ENCODE measurements at places on chromosomes 12 and 14.
A peak's percentile ranks its signal among the peaks of the same experiment; 100 is the strongest.

DNA sequence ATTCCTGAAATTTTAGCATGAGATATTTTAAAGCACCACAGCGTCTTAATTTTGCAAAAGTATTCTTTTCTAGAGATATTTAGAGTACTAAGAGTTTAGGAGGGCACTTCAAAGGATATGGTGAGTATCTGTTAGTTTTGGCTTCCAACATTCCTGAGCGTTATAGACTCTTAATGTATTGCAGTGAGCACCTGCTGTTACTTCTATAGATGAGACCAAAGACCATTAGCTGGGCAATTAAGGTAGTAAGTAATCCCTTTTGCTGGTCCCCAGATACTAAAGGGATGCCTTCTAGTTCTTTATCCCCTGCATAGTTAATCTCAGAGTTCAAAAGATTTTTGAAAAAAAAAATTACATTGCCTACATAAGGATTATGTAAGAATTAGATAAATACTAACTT is 975.6 kb downstream of the GALC start:
- H3K4me1 ChIP-seq = no peaks in the 10 kb centered on the region
- no peak overlapping the region for H3K27ac ChIP-seq
- DNase-seq = no peak

GRCh38 chr12:115421350-115421749 is 737.4 kb upstream of the TBX3 start:
- no peak for DNase-seq
- no peaks in the 10 kb centered on the region for H3K36me3 ChIP-seq
- H3K27me3 ChIP-seq = no peaks in the 10 kb centered on the region
- no peak overlapping the region for H3K27ac ChIP-seq
- H3K4me3 ChIP-seq = no peak overlapping the region

- no peak overlapping the region for H3K4me3 ChIP-seq
- H3K27me3 ChIP-seq = peaks cover 14% of the 10 kb centered on the region
- no peaks in the 10 kb centered on the region for H3K36me3 ChIP-seq
- no peak overlapping the region for H3K27ac ChIP-seq
- no peaks in the 10 kb centered on the region for H3K4me1 ChIP-seq
- no peak for DNase-seq
Measured at GRCh38 chr14:98716133-98716532, 555.9 kb downstream of the BCL11B start.

DNA sequence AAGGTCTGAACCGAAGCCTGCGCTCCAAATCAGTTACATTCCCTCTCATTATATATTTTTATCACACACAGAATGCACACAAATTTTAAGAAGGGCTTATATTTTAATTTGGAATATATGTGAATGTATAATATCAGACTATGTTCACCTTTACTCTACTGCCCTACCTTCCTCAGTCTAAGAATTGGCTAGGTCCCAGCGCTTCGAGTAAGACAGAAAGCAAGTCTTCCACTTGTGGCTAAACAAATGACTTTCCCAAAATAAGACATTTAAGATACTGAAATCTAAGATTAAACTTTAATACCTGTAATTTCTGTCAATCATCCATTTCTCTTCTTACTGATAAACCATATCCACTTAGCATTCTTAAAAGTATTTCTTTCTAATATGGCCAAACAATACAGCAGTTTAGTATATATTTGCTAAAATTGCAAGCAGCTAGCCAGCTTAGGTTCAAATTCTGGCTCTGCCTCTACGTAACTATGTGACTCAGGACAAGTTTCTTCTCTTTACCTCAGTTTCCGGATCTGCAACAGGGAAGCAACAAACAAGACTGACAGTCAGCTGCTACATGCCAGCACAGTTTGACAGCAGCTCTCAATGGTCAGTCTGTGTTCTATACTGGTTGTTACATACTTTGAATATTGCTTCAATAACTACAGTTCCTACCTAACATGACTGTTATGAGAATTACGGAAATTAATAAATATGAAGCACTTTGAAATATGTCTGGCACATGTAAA is 2.0 kb downstream of the INTS13 start:
- peaks cover 32% of the 10 kb centered on the region for H3K4me1 ChIP-seq
- no peak overlapping the region for H3K27ac ChIP-seq
- peaks cover 21% of the 10 kb centered on the region for H3K36me3 ChIP-seq
- no peaks in the 10 kb centered on the region for H3K27me3 ChIP-seq
- peak; percentile 26 for DNase-seq

DNA sequence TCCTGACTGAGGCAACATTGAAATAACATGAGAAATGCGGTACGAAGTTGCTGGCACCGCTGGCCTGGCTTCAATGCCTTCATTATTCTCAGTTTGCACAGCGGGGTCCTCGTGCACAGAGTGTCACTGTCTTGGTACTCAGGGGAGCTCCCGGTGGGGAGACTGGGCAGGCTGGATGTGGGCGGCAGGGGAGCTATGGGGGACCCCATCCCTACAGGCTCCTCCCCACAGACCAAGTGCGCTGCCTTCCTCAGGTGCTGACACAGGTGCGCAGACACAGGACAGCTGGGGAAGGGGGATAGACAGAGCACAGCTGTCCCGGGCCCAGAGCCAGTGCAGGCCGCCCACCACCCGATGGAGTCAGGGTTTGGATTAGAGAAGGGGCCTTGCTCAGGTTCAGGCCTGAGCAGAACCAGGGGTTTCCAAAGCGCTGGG is 270.1 kb downstream of the ADGRD1 start:
- H3K27ac ChIP-seq = no peak overlapping the region
- H3K4me3 ChIP-seq = no peak overlapping the region
- peaks cover 20% of the 10 kb centered on the region for H3K27me3 ChIP-seq
- H3K36me3 ChIP-seq = no peaks in the 10 kb centered on the region

- DNase-seq = peak; percentile 45
- peaks cover 16% of the 10 kb centered on the region for H3K27me3 ChIP-seq
- no peak overlapping the region for H3K27ac ChIP-seq
- H3K4me3 ChIP-seq = no peak overlapping the region
- H3K36me3 ChIP-seq = no peaks in the 10 kb centered on the region
Measured at GRCh38 chr12:124109760-124110159, 136.7 kb downstream of the ZNF664 start.

GRCh38 chr14:88130057-88130432 is 125.1 kb downstream of the GPR65 start:
- peaks cover 23% of the 10 kb centered on the region for H3K4me1 ChIP-seq
- H3K27ac ChIP-seq = peak overlapping the region; percentile 64
- no peaks in the 10 kb centered on the region for H3K27me3 ChIP-seq
- no peak for DNase-seq
- H3K36me3 ChIP-seq = no peaks in the 10 kb centered on the region

GRCh38 chr14:98498019-98498885 is 773.7 kb downstream of the BCL11B start:
- no peaks in the 10 kb centered on the region for H3K4me1 ChIP-seq
- no peak overlapping the region for H3K27ac ChIP-seq
- no peaks in the 10 kb centered on the region for H3K27me3 ChIP-seq
- no peak for DNase-seq
- H3K4me3 ChIP-seq = no peak overlapping the region
- H3K36me3 ChIP-seq = no peaks in the 10 kb centered on the region

DNA sequence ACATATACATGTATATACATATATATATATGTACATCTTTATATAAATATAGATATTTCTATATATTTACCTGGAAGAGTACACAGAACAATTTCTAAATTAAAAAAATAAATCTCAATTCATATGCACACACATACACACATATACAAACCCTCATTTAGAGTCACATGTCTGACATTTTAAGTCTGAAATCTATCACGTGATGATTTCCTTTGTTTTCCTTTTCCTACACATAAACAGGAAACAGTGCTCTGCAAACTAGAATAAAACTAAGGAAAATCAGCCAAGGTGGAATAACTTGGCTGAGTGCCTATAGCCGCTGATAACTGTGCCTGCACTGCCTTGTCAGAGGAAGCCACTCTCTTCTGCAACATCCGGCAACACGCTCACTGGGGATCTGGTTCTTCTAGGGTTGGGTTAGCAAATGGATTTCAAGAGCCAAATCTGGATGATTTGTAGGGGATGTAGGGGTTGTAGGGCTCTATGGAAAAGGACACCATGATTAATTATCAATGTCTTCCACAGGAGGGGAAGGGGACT is 480.7 kb downstream of the TMEM132D start:
- H3K27ac ChIP-seq = no peak overlapping the region
- no peaks in the 10 kb centered on the region for H3K27me3 ChIP-seq
- H3K36me3 ChIP-seq = no peaks in the 10 kb centered on the region
- no peak overlapping the region for H3K4me3 ChIP-seq

DNA sequence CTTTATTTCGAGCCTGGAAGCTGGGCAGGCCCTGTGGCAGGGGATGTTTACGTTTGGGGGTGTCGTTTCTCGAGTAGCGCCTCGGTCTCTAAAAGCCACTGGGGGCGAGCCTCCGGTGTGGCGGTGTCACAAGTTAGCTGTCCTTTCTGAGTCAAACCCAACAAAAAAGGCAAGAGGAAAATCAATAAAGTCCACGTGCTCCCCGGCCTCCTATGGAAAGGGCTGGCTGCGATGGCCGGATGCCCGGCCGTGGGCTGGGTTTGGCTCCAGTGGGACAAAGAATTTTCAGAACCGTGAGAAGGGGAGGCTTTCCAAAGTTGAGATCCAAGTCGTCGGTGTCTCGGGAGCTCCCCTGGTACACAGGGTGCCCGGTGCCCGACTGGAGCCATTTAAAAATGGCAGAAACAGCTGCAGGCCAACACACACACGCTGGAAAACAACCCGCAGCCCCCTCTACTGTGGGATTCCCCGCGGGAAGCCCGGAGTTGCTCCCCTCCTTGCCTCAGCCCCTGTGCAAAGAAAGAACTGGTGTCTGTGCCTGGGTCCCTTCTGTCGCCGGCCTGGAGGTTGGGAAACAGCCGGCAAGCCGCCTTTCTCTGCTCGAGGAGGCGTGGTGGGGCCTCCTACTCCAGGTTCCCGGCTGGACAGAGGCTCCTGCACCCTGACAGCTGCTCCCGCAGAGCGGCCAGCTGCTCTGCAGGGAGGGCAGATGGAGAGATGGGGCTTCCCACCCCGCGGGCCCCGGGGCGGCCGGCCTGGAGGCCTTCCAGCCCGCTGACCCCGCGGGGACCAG is 1.9 kb downstream of the BCL7A start:
- H3K27ac ChIP-seq = peak overlapping the region; percentile 91
- peak; percentile 92 for DNase-seq
- H3K4me1 ChIP-seq = peaks cover 21% of the 10 kb centered on the region
- H3K27me3 ChIP-seq = no peaks in the 10 kb centered on the region
- H3K36me3 ChIP-seq = no peaks in the 10 kb centered on the region
- H3K4me3 ChIP-seq = peak overlapping the region; percentile 78
